ENCODE measurements at places on chromosomes 1 and 21. TPM values are rescaled to one million over a fixed set of nuclear protein-coding genes. Genes with fewer than 3 reads are reported as not detected.

PRAMEF11 gene
- not detected for total RNA-seq

TINAGL1 gene
- 0.64 TPM for total RNA-seq

NBPF19 gene
- total RNA-seq, result 4.4 TPM

PTTG1IP gene
- 90.5 TPM for total RNA-seq

ASTN1 gene
- total RNA-seq, result not detected

CFHR5 gene
- not detected for total RNA-seq

DCAF6 gene
- total RNA-seq, result 30.2 TPM

SYCP1 gene
- total RNA-seq, result not detected

PLEKHG5 gene
- total RNA-seq, result 3.9 TPM

PLPPR5 gene
- not detected for total RNA-seq

RNF2 gene
- total RNA-seq, result 19.5 TPM

CHI3L2 gene
- total RNA-seq, result 0.40 TPM

CD244 gene
- total RNA-seq, result not detected

FCRL6 gene
- total RNA-seq, result not detected

C1orf174 gene
- total RNA-seq, result 26.9 TPM

HES2 gene
- 3.1 TPM for total RNA-seq

TNFAIP8L2 gene
- not detected for total RNA-seq

NBPF4 gene
- total RNA-seq, result 0.25 TPM

F13B gene
- total RNA-seq, result not detected

KNCN gene
- not detected for total RNA-seq

FTCD gene
- total RNA-seq, result 0.08 TPM

DCLRE1B gene
- total RNA-seq, result 10.2 TPM

TMEM50B gene
- total RNA-seq, result 11.9 TPM

DCST1 gene
- not detected for total RNA-seq

TNFRSF4 gene
- total RNA-seq, result not detected

FAM72C gene
- total RNA-seq, result 6.1 TPM

All from A549 treated with DMSO at 1 μM for 4 hours (cell line).